IMR-90 (cell line): ENCODE measurements at places on chromosomes 6 and 20.

DNA sequence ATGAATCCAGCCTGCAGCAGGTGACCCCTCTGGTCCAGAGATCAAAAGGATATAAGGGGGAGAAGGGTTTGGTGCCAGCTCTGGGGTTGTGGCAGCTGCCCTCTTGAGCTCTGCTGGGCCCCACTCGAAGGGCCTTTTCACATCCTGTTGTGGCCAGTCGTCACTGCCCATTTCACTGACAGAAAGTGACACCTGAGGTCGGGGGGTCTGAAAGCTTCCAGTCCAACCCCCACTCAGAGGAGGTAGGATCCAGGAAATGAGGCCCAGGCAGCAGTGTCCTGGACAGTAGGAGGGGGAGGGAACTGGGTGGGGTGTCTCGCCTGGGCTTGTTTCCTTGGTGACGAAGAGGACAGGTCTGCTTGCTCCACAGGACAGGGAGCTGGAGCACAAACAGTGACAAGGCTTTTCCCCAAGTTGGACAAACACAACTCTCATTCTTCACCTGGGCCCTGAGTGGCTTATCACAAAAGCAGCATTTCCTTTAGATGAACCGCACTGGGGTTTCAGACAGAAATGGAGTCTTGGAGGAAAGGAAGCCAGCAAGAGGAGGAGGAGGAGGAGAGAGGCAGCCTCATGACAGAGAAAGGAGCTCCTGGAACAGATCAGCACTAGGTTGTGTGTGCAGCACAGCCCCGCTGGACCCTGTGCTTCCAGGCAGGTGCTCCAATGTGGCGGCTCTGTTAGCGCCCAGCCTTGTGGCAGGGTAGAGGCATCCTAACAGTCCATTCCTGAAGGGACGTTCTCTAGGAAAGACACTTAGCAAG lies 11.0 kb downstream of the FRS3 start:
- DNase-seq = no peak

DNA sequence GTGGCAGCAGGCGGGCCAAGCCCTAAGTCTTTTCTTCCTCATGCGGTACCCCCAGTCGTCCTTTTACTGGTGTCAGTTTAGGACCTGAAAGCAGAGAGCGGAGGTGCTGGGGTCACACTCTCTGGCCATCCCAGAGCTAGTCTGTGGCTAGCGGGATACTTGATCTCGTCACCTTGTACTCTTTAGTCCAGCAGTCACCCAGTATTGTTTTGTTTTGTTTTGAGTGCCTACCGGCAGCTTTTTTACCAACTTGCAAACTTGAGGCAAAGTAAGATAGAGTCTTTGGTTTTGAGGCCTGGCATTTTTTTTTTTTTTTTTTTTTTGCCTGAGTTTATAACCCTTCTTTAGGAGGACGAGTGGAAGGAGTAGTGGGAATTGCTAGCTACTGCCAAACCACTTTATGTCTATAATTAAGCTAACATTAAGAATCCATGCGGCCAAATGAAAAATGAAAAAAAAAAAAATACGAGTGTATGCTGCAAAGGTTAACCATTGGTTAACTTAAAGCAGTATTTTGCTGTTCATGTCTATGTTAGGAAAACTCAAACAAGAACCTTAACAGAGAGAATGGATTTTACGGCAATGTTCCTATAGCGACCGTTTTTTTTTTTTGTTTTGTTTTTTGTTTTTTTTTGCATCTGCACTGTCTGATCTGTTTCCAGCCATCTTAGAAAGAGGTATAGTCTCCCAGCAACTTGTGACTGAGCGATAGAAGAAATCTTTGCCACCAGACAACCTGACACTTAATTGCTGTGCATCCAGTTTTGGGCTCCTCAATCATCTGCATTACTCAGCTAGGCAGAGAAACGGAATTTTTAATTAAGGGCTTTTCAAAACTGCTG lies 56.9 kb downstream of the FAM217A start:
- DNase-seq = no peak

- no peak for DNase-seq
Measured at GRCh38 chr6:64252256-64252655, 616.7 kb downstream of the PHF3 start.

DNA sequence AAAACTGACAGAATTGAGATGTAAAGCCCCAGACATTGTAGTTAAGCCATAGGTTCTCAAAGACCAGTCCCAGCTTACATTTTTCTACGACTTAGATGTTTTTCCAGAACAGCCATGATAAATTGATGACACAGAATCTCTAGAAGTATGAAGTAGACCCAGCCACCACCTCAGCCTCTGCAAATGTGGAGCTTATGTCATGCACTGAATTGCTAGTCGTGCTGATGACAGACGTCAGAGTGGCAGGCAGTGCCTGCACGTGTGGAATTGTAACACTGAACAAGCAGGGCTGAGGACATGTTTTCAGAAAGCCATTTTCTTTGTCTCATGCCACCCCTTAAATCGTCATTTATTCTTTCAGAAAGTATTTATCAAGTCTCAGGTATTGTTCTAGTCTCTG lies 72.4 kb upstream of the TMEM181 start:
- DNase-seq = peak; percentile 52

DNA sequence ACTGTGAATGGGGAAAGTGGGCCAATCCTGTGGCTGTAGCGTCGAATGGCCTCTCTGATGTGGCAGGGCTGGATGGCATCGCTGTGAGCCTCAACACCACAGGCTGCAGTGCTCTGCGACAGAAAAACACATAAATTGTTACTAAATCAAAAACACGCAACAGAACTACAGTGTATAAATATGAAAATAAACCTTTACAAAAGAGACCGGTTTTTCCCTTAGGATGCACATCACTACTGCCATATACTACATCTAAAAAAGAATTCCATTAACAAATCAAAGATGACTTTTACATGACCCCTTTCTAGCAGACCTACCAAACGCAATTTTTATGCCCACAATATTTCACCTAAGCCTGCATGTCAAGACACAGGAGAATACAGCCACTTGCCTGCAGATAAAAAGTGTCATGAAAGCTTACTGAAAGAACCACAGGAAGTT lies 395.5 kb upstream of the RUNX2 start:
- no peak for DNase-seq

DNA sequence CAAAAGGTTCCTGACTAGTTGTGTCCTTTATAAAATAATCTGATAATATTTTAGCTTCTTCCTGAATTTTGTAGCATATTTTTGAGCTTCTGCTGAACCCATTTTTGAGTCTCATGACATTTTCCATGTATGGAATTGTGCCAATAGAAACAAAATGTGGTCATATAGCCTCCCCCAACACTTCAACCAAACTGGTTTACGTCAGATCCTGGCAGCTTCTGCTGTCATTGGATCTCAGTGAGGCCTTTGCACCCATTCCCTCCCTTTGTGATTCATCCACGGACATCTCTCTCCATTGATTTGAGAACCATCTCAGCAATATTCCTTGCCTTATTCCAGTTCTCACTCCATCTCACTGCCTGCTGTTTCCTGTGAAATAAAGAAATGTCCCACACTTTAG lies 166.0 kb upstream of the PROKR2 start:
- peak; percentile 17 for DNase-seq

GRCh38 chr6:144062786-144063185 lies 32.6 kb downstream of the SF3B5 start:
- no peak for DNase-seq

DNA sequence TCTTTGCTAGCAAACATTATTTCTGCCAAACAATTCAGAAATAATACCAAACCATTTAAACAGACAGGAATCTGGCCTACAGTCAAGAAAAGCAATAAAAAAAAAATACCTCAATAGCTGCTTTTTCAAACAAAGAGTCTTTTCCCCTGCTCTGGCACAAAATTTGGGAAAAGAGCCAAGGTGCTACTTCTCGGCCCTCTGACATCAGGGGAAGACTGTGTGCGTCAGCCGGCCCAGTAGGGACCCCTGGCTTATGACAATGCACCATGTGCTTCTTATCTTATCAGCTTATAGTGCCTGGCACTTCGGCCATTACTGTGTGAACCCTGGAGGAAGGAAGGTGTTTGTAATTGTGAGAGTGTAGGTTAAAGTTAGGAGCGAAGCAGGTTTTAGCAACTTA lies 89.4 kb downstream of the PDE10A start:
- peak; percentile 92 for DNase-seq

- peak; percentile 40 for DNase-seq
Measured at GRCh38 chr20:18705910-18706309, 107.7 kb upstream of the SCP2D1 start.
